Keratinocyte (primary cell): ENCODE measurements at places on chromosomes 4 and X.
A peak's percentile ranks its signal among the peaks of the same experiment; 100 is the strongest.

DNA sequence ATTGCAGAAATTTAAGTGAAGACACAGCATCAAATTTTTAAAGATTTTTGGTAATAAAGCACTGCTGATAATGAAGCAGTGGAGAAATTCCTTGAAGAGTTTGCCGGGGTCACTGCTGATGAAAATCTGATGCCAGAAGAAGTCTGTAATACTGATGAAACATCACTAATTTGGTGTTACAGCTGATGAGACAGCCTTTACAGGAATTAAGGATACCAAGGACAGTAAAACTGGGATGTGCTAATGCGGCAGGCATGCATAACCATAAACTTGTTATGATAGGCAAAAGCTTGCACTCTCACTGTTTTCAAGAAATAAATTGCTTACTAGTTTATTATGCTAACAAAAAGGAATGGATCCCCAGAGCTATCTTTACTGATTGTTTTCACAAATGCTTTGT, 52.9 kb upstream of the VEGFC start:
- peak; percentile 45 for DNase-seq
- H3K4me1 ChIP-seq = peaks cover 32% of the 10 kb centered on the region
- peak overlapping the region; percentile 50 for H3K27ac ChIP-seq
- H3K36me3 ChIP-seq = peaks cover 3% of the 10 kb centered on the region
- H3K4me3 ChIP-seq = no peak overlapping the region

DNA sequence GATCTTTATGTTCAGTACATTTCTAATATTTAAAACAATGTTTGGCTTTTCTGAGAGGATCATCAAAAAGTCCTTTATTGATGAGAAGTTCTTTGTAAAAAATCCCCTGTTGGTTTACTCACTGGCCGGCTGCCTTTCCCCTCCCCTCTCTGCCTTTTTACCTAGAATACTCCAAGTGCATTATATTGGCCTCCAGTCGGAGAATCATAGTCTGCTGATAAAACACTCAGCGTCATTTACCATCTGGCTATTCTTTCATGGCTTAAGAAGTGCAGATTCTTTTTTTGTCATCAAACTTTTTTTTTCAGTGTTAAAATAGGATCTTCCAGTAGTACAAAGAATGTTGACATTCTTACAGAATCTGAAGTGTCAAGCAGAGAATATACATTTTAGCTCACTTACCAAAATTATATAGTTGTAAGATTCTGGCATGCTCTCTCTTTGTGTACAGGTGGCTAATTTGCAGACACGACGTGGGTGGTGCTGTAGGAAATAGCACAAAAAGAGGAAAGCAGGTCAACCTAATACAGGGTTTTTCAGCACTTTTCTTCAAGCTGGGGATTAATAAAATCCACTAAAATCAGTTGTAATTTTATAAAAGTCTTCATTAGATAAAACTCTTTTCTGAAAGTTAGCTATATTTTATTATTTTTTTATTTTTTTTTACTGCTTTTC, 731.8 kb downstream of the KCTD8 start:
- no peaks in the 10 kb centered on the region for H3K27me3 ChIP-seq
- H3K4me1 ChIP-seq = no peaks in the 10 kb centered on the region
- H3K36me3 ChIP-seq = no peaks in the 10 kb centered on the region

DNA sequence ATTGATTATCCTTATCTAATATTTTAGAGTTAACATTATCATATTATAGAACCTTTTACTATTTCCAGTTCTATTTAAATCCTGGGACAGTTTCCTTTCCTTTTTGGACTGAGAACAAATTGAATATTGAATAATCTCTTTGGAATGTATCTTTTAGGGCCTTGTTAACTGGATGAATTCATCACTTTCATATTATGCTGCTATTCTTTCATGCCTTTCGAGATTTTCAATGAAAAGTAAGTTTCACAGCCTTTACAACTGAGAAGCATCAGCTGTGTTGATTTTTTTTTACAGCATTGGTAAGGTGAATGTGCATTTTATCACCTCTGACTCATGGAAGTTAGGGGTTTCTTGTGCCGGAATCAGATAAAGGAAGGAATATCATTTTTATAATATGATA, 39.6 kb downstream of the PDLIM5 start:
- peaks cover 10% of the 10 kb centered on the region for H3K36me3 ChIP-seq
- H3K4me1 ChIP-seq = peaks cover 50% of the 10 kb centered on the region
- H3K27me3 ChIP-seq = no peaks in the 10 kb centered on the region

DNA sequence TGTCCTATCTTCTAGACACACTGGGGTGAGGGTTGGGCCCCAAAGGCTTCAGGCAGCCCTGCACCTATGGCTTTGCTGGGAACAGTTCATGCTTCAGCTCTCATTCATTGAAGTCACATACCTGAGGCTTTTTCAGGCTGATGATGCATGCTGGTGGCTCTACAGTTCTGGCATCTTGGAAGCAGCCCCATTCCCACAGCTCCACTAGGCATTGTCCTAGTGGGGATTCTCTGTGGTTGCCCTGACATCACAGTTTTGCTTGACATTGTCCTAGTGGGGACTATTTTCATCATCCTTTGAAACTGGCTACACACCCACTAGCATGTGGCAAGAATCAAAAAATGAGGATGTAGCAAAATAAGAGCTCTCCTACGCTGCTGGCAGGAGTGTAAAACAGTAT, 37.7 kb upstream of the C4orf17 start:
- H3K27me3 ChIP-seq = no peaks in the 10 kb centered on the region
- no peak overlapping the region for H3K4me3 ChIP-seq
- peaks cover 3% of the 10 kb centered on the region for H3K4me1 ChIP-seq
- H3K27ac ChIP-seq = no peak overlapping the region
- no peak for DNase-seq

GRCh38 chrX:30864383-30864785, 24.7 kb downstream of the TAB3 start:
- no peaks in the 10 kb centered on the region for H3K27me3 ChIP-seq
- H3K36me3 ChIP-seq = no peaks in the 10 kb centered on the region
- no peak for DNase-seq

DNA sequence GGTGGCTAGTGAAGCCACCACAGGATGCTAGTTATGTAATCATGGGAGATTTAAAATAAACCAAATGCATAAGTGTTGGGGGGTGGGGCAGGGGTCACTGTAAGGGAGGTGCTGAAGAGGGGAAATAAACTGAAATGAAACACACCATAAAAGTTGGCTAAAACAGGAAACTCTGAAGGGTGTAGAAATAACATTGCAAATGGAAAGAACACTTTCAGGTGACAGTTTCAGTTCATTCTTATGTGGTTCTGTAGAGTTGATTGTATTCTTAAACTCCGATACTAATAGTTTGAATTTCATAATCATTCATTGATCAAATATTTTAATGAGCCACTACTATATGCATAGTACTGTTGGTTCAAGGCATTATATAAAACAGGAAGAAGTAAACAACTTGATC, 80.1 kb downstream of the HDAC8 start:
- no peak overlapping the region for H3K27ac ChIP-seq
- DNase-seq = no peak
- no peaks in the 10 kb centered on the region for H3K36me3 ChIP-seq

DNA sequence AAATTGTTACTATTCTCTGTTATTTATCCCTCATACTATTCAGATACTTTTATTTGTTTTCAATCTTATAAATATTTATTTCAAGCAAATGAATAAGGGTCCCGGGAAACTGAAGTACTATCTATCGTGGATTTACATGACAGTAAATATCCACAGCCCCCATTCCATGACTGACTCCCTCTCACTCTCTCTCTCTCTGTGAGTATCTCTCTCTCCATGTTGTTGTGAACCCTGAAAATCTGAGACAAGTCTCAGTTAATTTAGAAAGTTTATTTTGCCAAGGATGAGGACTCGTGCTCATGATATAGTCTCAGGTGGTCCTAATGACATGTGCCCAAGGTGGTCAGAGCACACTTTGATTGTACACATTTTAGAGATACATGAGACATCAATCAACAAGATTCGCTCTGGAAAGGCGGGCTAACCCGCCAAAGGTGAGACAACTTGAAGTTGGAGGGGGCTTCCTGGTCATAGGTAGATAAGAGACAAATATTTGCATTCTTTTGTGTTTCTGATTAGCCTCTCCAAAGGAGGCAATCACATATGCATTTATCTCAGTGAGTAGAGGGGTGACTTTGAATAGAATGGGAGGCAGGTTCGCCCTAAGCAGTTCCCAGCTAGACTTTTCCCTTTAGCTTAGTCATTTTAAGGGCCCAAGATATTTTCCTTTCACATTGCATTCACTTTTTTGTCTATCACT, 986.4 kb downstream of the NLGN4X start:
- DNase-seq = no peak
- no peaks in the 10 kb centered on the region for H3K4me1 ChIP-seq
- no peaks in the 10 kb centered on the region for H3K27me3 ChIP-seq

DNA sequence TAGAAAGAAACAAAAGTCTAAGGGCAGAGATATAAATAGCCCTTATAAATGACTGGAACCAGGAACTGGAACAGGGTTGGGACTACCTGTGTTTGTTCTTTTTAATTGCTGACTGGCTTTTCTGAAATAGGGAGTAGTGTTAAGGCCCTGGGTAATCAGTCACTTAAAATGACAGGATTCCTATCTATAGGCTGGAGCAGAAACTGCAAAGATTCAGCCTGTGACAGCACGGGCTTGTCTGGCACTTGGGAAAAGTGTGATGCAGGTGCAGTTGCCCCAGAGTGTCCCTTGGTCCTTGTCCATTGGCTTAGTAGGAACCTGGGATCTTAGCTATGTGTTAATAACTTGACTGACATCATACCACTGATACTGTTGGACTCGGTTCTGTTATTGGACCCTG, 14.7 kb upstream of the PLAC8 start:
- peaks cover 10% of the 10 kb centered on the region for H3K4me1 ChIP-seq
- no peak overlapping the region for H3K27ac ChIP-seq
- DNase-seq = no peak
- H3K36me3 ChIP-seq = no peaks in the 10 kb centered on the region
- H3K27me3 ChIP-seq = no peaks in the 10 kb centered on the region
- no peak overlapping the region for H3K4me3 ChIP-seq

DNA sequence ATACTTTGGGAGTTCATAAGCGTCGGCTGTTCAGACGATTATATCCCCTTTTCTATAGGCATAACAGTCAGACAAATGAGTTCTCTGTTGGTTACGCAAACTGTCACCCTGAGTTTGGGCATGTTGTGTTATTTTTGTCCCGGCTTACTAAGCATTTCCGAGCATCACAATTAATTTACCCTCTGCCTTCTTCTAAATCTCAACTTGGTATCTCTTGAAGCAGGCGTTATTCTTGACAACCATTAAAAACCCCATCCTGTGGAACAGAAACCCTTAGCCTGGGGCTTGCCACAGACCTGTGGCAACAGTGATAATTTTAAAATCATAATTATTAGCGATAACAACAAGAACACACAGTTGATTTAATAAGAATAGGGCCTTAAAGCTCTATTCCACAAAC, 558.7 kb downstream of the INPP4B start:
- peaks cover 9% of the 10 kb centered on the region for H3K36me3 ChIP-seq
- no peak overlapping the region for H3K4me3 ChIP-seq
- DNase-seq = no peak
- no peaks in the 10 kb centered on the region for H3K27me3 ChIP-seq
- no peak overlapping the region for H3K27ac ChIP-seq

DNA sequence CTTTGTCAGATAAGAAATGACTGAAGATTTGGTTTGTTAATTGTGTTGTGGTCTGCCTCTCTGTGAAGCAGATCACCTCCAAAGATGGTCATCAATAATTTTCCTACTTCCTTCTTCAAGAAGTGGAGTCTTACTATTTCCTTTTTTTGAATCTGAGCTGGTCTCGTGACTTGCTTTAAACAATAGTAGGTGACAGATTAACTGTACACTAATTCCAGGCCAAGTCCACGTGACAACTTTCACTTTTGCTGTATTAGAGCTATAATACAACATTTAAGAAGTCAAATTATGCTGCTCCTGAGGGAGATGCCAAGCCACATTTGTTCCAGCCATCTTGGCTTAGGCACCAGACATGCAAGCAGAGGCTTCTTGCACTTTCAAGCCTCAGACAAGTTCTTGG, 393.8 kb upstream of the GRID2 start:
- no peak overlapping the region for H3K27ac ChIP-seq
- H3K4me3 ChIP-seq = no peak overlapping the region
- no peaks in the 10 kb centered on the region for H3K27me3 ChIP-seq
- no peak for DNase-seq
- H3K36me3 ChIP-seq = no peaks in the 10 kb centered on the region

DNA sequence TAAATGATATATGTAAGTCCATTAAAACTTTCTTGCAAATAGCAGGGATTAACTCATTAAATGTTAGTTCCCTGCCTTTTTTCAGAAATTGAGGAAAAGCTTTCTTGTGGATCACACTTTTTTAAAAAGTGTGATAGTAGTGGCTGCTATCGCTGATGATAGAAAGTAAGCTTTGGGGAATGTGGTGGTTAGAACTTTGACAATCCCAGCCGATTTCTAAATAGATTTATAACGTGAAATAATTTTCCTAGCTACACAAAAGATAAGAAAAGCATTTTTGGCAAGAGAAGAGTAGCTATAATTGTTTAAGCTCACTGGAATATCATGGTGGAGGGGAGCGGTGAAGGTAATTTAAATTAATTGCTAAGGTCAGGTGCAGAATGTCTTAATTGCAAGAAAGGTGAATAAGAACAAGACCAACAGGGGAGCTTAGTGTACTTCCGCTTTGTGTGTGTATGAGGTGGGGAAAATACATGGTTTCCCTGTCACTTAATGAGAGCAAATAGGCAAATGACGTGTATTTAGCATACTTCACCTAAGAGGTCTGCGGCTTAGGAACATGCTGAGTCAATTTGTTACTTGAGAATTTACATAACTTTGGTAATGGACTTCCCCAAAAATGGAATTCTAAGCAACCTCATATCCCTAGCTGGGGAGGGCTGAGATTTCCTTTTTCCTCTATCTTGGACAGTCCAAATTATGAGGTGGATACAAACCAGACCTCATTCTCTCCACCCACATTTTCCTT, 11.7 kb upstream of the IL21 start:
- H3K27ac ChIP-seq = no peak overlapping the region
- DNase-seq = no peak
- no peak overlapping the region for H3K4me3 ChIP-seq
- H3K36me3 ChIP-seq = no peaks in the 10 kb centered on the region
- no peaks in the 10 kb centered on the region for H3K4me1 ChIP-seq
- no peaks in the 10 kb centered on the region for H3K27me3 ChIP-seq

- H3K27me3 ChIP-seq = no peaks in the 10 kb centered on the region
- no peak overlapping the region for H3K4me3 ChIP-seq
- no peak overlapping the region for H3K27ac ChIP-seq
- no peaks in the 10 kb centered on the region for H3K4me1 ChIP-seq
- H3K36me3 ChIP-seq = peaks cover 10% of the 10 kb centered on the region
Observed at GRCh38 chr4:76738086-76738931, 159.6 kb downstream of the SOWAHB start.

DNA sequence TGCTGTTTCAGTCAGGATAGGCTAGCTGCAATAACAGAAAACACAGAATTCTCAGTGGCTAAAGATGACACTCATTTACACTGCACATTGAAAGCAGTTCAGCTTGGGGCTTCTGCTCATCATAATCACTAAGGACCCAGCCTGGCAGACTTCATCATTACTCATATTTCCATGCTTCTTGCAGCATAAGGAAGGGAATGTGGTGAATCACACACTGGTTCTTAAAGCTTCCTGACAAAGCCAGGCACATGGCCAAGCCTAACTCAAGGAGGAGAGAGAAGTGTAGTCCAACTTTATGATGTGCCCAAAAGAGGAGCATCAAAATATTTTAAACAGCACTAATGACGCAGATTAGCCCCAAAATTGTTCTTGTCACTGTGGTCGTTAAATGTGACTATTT, 186.5 kb downstream of the BANK1 start:
- no peaks in the 10 kb centered on the region for H3K36me3 ChIP-seq
- H3K27ac ChIP-seq = no peak overlapping the region
- H3K27me3 ChIP-seq = no peaks in the 10 kb centered on the region
- peaks cover 24% of the 10 kb centered on the region for H3K4me1 ChIP-seq
- peak; percentile 84 for DNase-seq
